ENCODE measurements at places on chromosomes 13 and 19.

- no peak for DNase-seq
These were observed at the start of gene ZNF536 for GRCh38 chr19:30371960-30372824. ZNF536 (plus strand) TSS chr19:30372384; CDS start chr19:30443563, 71,179 bp downstream.

DNA sequence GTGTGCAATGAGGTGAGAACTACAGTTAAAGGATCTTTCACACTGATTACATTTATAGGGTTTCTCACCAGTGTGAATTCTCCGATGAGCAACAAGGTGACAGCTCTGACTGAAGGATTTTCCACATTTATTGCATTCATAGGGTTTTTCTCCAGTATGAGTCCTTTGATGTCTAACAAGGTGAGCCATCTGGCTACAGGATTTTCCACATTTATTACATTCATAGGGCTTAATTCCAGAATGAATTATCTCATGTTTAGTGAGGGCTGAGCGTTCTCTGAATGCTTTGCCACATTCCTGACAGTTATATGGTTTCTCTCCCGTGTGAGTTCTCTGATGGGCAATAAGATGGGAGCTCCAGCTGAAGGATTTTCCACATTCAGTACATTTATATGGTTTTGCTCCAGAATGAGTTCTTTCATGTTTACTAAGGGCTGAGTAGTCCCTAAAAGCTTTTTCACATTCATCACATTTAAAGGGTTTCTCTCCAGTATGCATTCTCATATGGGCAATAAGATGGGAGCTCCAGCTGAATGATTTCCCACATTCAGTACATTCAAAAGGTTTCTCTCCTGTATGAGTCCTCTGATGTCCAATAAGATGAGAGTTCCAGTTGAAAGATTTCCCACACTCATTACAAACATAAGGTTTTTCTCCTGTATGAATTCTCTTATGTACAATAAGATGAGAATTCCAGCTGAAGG, 4.4 kb upstream of the C19orf18 start:
- DNase-seq, result no peak

- no peak for DNase-seq
These were observed 1193.7 kb downstream of the EFNB2 start for GRCh38 chr13:105341758-105342157.

DNA sequence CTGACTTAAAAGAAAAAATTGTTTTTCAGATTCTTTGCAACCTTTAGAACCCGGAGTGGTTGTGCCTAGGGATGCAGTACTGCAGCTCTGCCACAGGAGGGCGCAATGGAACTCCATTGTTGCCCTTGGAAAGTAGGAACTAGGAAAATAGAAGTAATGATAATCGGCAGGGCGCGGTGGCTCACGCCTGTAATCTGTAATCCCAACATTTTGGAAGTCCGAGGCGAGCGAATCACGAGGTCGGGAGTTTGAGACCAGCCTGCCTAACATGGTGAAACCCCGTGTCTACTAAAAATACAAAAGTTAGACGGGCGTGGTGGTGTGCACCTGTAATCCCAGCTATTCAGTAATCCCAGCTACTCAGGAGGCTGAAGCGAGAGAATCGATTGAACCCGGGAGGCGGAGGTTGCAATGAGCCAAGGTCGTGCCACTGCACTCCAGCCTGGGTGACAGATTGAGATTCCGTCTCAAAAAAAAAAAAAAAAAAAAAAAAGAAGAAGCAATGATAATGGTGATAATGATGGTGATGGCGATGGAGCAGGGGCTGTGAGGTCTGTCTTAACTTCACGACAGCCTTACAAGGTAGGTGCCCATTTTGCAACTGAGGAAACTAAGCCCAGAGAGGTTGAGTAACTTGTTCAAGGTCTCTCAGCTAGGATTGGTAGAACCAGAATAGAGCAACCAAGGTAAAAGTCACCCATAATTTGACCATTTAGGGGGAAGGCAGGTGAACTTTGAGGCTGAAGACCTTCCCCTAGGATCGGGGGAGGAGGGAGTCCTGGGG, 5.5 kb upstream of the ADAMTS10 start:
- peak; percentile 77 for DNase-seq

DNA sequence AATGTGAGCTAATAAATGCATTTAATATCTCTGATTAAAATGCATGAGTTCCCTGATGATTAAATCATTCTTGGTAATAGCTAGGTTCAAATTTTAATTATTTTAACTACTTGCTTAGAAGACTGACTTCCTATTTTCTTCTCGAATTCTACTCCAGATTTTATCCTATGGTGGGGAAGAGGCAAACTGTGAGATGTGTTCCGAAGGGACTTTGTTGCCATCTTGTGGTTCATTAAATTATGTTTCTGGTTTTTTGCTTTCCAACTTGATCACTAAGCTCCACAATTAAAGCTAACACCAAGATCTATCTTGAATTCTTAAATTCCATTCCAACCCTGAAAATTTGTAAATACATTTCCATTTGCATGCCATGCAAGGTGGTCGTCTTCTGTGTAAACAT, 538.4 kb upstream of the PCDH20 start:
- DNase-seq, result no peak

DNA sequence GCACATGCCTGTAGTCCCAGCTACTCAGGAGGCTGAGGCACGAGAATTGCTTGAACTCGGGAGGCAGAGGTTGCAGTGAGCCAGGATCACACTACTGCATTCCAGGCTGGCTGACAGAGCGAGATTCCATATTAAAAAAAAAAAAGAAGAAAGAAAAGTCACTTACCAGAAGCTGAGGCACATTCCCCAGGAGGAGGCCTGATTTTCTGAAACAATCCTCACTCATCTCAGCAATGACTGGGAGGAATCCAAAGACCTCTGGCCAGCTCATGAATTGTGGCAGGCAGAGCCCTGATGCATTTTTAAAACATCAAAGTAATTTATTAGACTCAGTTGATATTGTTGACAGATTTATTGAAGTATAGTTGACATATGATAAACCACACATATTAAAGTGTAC, 206.3 kb downstream of the FOXO1 start:
- DNase-seq, result no peak

DNA sequence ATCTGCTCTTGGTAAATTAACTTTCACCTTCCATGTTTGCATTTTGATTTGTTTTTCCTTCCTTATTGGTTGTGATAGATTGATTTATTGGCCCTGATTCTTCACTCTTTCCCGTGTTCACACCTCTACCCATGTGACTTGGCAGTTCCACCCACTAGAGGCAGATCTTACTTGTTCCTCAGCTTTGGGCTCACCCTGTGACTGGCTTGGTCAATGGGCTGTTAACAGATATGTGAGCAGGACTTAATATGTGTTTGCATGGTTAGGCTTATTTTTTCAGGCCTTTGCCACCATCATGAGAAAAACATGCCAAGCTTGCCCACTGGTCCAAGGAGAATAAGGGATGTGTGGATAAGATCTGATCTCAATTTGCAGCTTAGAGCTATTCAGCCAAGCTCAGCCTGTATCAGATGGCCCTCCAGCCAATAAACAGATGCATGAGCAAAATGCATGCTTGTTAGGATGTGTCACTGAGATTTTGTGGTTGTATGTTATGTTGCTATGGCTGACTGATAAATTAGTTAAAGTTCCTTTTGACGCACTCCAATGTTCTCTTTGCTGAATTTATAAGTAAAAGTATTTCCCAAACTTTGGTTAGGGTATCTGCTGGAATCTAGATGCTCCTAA, 48.0 kb downstream of the RGCC start:
- no peak for DNase-seq
